ENCODE measurements at places on chromosomes 1 and 21.

- DNase-seq, result no peak
Observed at GRCh38 chr1:40732756-40733301, 41.3 kb downstream of the NFYC start.

- no peak for DNase-seq
Observed at GRCh38 chr21:44836666-44837471, 19.0 kb upstream of the SUMO3 start.

DNA sequence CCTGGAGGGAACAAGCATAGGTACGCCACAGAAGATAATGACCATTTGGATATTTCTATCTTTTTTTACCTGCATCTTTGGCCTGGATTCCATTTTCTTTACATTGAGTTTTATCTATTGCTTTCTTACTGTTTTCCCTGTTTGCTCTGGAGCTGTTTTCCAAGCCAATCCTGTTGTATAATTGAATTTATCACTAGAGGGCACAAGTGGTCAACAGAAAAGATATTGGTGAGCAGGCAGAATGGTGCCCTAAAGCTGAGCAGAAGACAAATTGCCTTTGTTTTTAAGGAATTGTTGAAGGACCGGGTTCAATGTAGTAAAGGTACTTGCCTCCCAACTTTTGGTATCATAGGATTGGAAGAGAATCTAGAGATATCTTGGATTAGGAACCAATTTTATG is 152.8 kb downstream of the PPP1R12B start:
- DNase-seq, result peak; percentile 34

GRCh38 chr1:37474697-37475379 is 458 bp downstream of the ZC3H12A start:
- no peak for DNase-seq

DNA sequence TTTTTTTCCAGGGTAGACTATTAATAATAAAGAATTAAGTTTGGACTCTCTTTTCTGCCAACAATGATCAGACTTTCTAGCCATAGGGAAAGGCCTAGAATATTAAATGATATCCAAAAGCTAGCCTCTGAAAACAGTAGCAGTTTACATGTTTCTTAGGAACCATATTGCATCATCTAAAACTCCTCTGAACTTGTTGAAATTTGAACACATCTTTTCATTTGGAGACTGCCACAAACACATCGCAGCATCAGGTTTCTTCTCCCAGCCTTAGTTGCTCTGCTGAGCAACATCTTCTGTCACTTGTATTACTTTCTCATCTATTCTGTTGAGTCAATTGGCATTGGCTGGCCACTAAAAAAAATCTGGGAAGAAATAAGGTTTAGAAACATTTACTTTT is 63.2 kb upstream of the GNG4 start:
- no peak for DNase-seq

DNA sequence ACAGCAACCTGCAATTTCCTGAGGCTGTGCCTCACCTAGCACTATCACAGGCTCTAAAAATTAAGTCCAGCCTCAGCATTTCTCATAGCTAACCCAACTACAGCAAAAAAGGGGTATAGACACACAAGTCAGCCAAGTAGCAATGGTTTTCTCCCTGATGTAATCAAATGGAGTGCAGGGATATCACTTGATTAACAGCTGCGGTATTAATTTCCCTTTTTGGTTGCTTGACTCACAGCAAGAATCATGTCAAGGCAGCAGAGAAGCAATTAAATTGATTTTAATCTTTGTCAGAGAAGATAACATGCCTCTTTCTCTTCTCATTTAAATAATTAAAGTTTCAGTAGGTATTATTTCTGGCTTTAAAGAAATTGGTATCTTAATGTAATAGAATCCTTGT is 278.9 kb downstream of the RWDD3 start:
- no peak for DNase-seq

GRCh38 chr1:31708324-31708723 is 4.5 kb upstream of the COL16A1 start:
- DNase-seq, result peak; percentile 49

GRCh38 chr1:194598098-194598497 is 1411.7 kb upstream of the B3GALT2 start:
- no peak for DNase-seq

GRCh38 chr1:64920941-64921589 is 45.3 kb downstream of the JAK1 start:
- DNase-seq, result peak; percentile 46

- no peak for DNase-seq
Observed at GRCh38 chr1:1161683-1162079, 12.0 kb upstream of the TTLL10 start.
